Fibroblast of lung (primary cell): ENCODE measurements at places on chromosomes 7 and 10.

- no peaks in the 10 kb centered on the region for H3K36me3 ChIP-seq
- H3K27ac ChIP-seq: no peak overlapping the region
- no peak overlapping the region for H3K4me3 ChIP-seq
These were observed 151.3 kb upstream of the ADO start for GRCh38 chr10:62653254-62653653.

GRCh38 chr10:34539533-34540315 lies 275.4 kb downstream of the PARD3 start:
- no peak for DNase-seq
- H3K4me1 ChIP-seq: peaks cover 5% of the 10 kb centered on the region
- H3K27me3 ChIP-seq: no peaks in the 10 kb centered on the region

- H3K27me3 ChIP-seq: no peaks in the 10 kb centered on the region
- no peaks in the 10 kb centered on the region for H3K4me1 ChIP-seq
These were observed 76.7 kb upstream of the COMTD1 start for GRCh38 chr10:75312440-75312839.

GRCh38 chr10:123999956-124000615 lies 93.3 kb downstream of the CHST15 start:
- H3K4me1 ChIP-seq: peaks cover 11% of the 10 kb centered on the region
- DNase-seq: no peak
- no peak overlapping the region for H3K4me3 ChIP-seq
- H3K27ac ChIP-seq: no peak overlapping the region

DNA sequence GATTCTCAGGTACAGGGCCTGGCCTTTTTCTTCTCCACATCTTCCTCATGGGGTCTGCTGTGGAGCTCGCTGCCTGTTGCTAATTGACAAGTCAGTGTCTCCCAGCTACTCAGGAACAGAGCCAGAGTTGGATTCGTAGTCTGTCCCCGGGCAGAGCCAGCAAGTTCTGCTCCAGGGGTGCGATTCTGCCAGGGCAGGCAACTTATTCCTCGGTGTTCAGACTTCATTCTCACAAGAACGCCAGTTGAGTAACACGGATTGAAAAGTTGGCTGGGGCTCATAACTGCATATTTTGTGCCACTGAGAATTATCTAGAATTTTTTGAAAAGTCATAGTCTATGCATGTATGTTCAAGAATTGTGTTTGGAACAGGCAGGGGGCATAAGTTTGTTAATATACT lies 336.7 kb upstream of the NPVF start:
- H3K27me3 ChIP-seq: no peaks in the 10 kb centered on the region
- H3K4me1 ChIP-seq: no peaks in the 10 kb centered on the region
- no peak overlapping the region for H3K4me3 ChIP-seq
- no peak overlapping the region for H3K27ac ChIP-seq
